ENCODE measurements at places on chromosomes 7 and 10.

DNA sequence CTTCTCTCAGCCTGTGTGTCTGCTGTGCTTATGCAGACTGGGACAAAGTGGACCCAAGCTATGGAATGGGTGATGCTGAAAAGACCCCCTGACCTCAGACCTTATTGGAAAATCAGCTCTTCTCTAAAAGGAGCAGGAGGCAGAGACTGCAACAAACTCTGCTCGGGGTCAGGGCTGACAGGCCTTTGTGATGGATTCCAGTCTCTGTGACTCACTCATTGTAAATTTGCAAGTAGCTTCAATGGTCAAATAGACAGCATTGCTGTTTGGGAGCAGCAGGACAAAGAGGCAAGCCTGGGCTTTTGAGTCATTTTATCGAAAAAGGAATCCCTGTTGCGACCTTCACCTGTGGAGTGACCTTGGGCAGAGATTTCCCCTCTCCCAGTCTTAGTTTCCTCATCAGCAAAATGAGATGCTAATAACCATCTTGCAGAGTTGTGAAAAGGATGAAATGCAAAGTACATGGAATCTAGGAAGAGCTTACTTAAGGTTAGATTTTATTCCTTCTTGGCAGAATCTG is 26.1 kb upstream of the GPR26 start:
- DNase-seq, result peak; percentile 40

GRCh38 chr7:148915211-148915610 is 31.1 kb upstream of the EZH2 start:
- DNase-seq, result no peak

GRCh38 chr10:76291175-76291574 is 859.8 kb downstream of the LRMDA start:
- DNase-seq, result peak; percentile 73

DNA sequence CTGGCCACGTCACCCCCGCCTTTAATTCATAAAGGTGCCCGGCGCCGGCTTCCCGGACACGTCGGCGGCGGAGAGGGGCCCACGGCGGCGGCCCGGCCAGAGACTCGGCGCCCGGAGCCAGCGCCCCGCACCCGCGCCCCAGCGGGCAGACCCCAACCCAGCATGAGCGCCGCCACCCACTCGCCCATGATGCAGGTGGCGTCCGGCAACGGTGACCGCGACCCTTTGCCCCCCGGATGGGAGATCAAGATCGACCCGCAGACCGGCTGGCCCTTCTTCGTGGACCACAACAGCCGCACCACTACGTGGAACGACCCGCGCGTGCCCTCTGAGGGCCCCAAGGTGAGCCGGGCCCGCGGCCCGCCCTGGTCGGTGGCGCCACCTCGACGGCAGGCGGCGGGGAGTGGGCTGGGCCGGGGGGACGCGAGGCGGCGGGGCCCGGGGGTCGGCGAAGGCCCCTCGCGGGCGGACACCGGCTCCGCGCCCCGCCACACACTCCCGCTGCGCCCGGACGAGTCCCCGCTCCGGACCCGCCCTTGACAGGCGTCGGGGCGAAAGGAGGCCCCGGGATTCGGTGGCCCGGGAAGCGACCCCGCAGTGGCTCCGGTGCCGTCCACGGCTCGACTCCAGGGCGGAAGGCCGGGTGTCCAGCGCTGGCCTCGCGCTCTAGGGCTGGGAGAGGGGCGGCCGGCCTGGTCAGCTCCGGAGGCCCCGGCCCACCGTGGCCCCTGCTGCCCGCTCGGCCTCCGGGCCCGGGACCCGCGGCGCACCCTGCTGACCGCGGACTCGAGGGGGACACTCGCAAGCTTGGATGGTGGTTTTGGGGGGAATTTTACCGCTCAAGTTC is 557 bp downstream of the BAG3 start:
- DNase-seq, result no peak

GRCh38 chr10:105262666-105263065 is 621.6 kb downstream of the SORCS3 start:
- peak; percentile 62 for DNase-seq

- DNase-seq, result peak; percentile 58
Measured at GRCh38 chr10:26857991-26858706, 2.6 kb downstream of the ABI1 start.

- DNase-seq, result no peak
Measured at GRCh38 chr7:135466442-135467206, 43.3 kb downstream of the CNOT4 start.

DNA sequence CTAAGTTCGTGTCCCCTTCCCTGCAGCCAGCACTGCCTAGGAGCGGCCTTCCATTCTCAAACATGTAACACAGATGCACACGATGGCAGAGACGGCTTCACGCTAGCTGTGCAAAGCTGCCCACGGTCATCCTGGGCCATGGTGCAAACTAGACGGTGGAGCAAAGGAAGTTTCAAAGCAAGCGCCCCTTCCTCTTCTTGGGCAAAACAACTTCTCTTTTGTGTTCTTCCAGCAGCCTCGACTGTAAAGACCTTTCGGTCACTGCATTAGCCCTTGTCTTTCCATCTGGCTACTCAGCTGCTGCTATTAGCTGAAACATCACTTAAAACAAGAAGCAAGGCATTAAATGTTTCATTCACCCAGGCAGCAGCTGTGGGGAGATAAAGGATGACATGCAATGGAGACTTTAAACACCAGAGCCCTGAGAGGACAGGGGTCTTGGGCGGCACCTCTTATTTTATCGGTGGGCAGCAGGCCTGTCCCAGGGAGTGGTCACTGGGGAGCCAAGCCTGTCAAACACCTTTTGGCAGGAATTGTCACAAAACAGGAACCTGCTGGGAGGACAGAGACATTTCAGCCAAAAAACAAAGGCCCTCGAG is 214.8 kb downstream of the KLF6 start:
- no peak for DNase-seq

GRCh38 chr7:100567031-100567730 is 6.5 kb downstream of the SAP25 start:
- no peak for DNase-seq

- DNase-seq, result peak; percentile 20
Measured at GRCh38 chr7:157405914-157406810, 69.4 kb downstream of the DNAJB6 start.

DNA sequence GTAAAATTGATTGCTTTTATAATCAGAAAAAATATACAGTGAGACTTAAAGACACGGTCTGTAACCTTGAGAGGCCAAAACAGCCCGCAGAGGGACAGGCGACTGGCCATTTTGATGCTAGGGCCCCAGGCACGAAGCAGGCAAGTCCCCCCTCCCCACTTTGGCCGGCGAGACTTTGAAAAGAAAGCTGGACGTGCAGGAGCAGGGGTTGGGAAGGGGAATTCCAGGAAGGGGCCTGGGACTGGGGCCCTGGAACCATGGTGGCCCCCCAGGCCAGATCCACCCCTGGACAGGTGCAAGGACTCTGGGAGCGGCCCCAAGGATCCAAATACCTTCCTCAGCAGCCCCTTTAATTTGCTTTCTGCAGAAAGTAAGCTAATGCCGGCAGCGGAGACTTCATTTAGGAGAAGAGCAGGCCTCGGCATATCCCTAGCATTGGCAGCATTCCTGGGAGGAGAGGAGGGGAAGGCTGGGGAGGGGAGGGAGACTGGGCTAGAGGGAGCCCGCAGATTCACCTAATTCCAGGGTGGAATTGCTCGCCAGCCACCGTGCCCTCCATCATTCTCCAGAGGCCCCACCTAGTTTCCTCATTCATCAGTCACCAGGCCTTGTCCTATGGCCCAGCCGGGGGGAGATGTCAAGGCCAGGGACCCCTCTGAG is 24.9 kb upstream of the TNRC18 start:
- DNase-seq, result peak; percentile 27

DNA sequence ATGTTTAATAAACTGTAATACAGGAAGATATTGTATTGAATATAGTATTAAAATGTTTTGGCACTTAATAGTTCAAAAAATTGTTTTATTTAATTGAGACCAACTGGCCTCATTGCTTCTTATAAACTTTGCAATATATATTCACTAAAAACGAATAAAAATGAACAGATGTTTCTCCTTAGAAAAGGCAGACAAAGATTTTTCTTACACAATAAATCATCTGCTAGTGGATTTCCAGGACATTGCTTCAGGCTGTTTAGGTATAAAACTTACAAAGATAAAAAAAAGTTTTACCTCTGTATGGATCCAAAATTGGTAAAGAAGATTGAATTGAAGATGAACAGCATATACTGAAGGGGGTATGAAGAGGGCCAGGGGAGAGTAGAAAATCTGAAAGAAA is 143.6 kb downstream of the AGMO start:
- no peak for DNase-seq

- peak; percentile 53 for DNase-seq
Measured at GRCh38 chr10:113736576-113736975, 14.9 kb upstream of the PLEKHS1 start.

DNA sequence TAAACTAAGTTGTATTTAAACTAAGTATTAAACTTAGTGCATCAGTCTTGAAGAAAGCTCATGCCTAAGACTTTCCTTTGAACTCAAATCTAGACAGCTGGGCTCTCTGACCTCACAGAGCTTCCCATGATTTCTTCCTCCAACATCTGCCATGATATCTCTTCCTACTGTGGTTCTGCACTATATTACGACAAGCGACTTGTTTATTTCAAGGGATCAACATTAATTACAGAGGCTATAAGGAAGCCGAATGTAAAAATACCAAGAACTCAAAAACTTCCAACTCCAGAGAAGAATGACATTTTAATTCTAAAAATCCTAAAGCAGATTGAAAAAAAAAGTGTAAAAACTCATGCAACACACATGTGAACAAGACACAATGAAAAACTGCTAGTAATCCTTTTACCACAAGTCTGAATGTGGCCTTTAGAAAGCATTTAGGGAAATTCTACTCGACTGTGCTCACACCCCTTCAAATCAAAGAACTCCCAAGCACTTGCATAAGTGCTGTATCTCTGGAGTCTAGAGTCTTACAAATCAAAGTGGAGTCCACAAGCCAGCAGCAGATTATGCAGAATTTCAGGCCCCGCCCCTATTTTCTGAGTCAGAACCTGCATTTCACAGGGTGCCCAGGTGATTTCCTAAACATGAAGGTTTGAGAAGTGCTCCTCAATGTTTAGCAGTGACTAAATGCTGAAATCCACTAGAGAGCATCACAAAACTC is 22.7 kb upstream of the WASHC2A start:
- DNase-seq, result peak; percentile 29

GRCh38 chr10:93995598-93996271 is 2.0 kb downstream of the PLCE1 start:
- DNase-seq, result peak; percentile 71

- DNase-seq, result no peak
Measured at GRCh38 chr10:119331061-119331460, 123.7 kb downstream of the GRK5 start.

DNA sequence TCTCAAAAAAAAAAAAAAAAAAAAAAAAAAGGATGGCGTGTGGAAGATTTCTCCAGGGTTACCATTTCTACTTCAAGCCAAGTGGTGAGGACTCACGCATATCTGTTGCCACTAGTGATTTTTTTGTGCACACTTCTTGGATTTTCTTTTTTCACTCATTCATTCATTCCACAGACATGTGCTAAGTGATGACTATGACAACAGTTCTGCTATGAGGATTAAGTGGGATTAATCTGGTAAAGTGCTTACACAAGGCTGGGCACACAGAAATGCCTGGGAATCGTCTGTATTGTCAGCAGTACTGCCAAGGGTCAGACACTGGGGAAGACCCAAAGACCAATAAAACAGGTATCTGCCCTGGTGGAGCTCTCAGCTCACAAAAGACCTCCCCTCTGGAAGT is 6.3 kb upstream of the OPN1SW start:
- no peak for DNase-seq

- no peak for DNase-seq
Measured at GRCh38 chr10:69934768-69935167, 117.9 kb upstream of the MACROH2A2 start.

DNA sequence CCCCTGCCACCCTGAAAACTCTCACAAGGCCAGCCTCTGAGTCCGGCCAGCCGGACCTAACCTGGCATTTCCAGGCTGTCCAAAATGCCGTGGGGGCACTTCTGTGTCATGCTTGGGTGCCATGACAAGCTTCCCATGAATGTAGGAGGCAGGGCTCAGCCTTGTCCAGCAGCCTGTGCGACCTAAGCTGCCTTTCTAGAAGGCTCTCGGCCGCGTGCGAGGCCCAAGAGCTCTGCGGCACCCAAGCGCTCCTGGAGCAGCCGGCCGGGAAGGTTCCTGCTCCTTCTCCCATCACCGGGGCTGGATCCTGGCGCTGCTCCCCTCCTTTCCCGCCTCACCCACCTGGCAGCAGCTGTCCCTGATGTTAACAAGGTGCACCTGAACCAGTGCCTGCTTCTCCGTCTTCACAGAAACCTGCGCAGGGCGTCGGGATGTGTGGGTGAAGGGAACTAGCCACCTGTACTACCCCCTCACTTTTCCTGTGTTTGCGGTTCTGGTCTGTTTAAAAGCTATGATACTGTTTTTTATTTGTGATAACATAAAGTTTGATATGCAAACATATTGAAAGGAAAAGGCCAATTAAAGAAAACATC is 6.1 kb downstream of the GPER1 start:
- DNase-seq, result no peak

DNA sequence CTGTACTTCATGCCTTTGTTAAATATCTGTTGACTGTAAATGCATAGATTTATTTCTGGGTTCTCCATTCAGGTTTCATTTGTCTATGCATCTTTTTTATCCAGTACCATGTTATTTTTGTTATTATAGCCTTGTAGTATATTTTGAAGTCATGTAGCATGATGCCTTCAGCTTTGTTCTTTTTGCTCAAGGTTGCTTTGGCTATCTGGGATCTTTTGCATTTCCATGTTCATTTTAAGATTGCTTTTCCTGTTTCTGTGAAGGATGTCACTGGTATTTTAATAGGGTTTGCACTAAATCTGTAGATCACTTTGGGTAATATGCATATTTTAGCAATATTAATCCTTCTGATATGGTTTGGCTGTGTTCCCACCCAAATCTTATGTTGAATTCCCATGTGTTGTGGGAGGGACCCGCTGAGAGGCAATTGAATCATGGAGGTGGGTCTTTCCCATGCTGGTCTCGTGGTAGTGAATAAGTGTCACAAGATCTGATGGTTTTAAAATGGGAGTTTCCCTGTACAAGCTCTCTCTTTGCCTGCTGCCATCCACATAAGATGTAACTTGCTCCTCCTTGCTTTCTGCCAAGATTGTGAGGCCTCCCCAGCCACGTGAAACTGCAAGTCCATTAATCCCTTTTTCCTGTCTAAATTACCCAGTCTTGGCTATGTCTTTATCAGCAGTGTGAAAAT is 302.8 kb upstream of the SEMA3C start:
- no peak for DNase-seq

- DNase-seq, result peak; percentile 88
Measured at GRCh38 chr7:30472784-30473775, 5.5 kb downstream of the NOD1 start.

GRCh38 chr10:18497806-18498369 is 153.5 kb downstream of the NSUN6 start:
- no peak for DNase-seq

- no peak for DNase-seq
Measured at GRCh38 chr7:930975-931758, 23.3 kb downstream of the ADAP1 start.

DNA sequence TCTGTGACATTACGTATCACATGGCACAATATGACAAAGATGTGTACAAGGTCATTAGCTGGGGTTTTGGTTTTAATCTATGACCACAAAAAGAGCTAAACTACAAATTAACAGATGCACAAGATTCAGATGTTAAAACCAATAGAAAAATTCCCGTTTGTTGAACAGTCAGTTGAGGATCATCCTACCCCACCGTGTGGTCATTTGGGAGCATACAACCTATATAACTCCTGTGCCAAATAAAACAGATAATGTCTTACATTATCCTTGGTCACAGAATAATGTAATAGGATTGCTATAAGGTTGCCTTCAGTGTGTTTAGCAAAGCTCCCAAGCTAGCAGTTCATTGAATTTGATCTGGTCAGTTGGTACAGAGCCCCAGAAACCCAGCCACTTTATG is 28.2 kb downstream of the ASNS start:
- no peak for DNase-seq
